ENCODE measurements at places on chromosomes 6 and 20.

GRCh38 chr6:133591275-133591674 lies 297.6 kb upstream of the TCF21 start:
- no peak for DNase-seq

DNA sequence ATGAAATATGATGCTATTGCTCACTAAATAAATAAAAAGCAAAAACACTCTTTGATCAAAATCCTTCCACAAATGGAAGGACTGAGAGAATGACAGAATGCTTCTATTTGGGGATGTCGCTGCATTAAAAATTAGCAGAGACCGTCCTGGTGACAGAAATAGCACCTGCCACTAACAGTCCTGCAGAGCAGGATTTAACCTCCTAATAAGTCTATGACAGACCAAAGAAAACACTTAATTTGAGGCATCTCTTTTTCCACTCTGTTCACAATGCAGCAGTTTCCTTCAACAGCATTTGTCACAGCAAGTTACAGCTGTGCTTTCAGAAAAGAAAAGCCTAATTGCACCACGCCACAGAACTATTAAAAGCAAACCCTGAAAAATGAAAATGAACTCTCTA lies 140.6 kb upstream of the BEND6 start:
- peak; percentile 33 for DNase-seq

DNA sequence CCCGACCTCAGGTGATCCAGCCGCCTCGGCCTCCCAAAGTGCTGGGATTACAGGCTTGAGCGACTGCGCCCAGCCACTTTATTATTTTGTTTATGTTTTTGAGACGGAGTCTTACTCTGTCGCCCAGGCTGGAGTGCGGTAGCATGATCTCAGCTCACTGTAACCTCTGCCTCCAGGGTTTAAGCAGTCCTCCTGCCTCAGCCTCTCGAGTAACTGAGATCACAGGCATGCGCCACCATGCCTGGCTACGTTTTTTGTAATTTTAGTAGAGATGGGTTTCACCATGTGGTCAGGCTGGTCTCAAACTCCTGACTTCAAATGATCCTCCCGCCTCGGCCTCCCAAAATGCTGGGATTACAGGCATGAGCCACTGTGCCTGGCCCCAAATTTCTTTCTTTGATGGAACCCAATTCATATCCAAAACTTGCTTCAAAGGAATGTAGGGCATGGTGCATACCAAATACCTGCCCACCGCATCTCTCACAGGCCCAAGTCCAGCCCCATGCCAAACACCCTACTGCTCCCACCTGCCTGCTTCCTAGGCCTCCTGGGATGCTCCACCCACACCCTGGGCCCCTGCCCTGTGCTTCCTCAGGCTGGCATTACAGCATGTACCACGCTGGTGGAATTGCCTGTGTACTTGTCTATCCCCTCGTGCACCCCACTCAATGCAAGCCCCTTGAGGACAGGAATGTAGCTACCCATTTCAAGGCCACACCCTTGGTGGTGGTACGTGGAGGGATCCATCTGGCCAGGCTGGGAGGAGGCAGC lies 4.9 kb upstream of the HMGA1 start:
- DNase-seq: no peak

DNA sequence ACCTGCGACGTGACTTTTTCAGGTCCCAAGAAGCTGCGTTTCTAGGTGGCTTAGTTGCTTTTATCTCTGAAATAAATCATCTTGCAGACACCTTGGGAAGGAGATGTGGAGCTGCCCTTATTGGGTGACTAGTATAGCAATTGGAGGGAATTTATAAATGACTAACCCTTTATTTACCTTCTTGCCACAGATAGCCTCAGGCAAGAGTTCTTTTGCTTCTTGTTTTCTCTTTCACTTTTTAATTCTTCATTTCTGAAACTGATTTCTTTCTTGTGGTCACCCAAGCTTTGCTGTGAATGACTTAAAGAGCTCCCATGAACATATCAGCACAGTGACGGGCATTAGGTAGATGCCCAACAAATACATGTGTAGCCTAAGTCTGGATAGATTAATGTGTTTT lies 3.0 kb downstream of the ADGRF4 start:
- DNase-seq: peak; percentile 90

DNA sequence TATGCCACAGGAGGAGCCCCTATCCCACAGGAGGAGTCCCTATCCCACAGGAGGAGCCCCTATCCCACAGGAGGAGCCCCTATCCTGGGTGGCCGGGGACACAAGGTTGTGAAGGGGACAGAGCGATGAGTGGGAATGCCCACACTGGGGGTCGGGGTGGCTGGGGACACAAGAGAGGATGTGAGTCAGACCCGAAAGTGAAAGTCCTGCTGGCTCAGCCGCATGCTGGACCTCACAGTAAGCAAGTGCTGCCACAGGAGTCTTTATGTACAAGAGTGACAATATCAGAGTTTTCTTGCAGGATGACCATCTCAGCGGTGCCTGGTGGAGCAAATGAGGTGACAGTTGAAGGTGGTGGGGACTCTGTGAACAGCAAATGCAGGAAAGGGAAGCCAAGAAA lies 93.7 kb downstream of the PSMB1 start:
- DNase-seq: peak; percentile 17

GRCh38 chr6:136501096-136501495 lies 49.1 kb downstream of the MAP7 start:
- no peak for DNase-seq

- DNase-seq: no peak
Observed at GRCh38 chr20:11173916-11174315, 500.1 kb upstream of the JAG1 start.

- no peak for DNase-seq
Observed at GRCh38 chr6:2840749-2841061, 958 bp downstream of the SERPINB1 start.

DNA sequence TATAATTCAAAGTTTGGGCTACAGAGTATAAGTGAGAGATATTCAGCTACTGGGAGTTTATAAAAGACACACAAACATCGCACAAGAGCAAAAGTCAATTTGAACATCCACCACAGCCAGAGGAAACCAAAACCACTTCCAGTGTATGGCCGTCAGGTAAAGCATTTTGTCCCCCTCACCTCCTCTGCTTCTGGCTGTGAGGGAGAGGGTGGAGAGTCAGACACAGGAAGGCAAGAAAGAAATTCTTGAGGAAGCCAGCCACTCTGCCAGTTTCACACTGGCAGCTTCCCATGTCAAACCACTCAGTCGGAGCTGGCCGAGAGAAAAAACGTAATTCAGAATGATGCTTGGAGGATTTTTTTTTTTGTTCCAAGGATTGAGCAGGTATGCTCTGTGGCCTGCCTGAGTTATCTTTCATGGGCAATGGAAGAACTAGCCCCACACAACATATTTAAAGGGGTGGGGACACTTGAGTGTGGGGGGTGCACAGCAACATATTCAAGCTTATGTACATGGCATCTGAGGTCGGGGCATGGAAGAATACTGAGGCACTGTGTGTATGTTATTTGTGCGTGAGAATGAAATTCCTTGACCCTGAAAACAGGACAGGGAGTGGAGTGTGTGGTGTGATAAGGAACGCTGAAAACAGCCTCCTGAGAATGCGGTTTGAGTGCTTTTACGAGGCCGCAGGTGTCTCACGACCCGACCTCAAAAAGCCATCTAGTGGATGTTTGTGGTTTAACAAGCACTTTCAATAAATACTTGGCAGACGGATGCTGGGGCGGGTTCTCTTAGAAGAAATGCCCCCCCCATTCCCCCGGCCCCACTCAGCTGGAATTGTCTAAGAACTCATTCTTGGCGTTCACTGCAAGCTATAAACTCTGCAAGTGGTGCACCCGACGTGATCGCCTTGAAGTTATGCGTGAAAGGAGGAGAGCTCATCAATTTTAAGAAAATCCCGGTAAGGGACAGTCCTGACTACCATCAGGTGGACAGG lies 27.5 kb upstream of the ZBTB22 start:
- DNase-seq: peak; percentile 93

GRCh38 chr20:40508821-40509220 lies 180.2 kb downstream of the MAFB start:
- DNase-seq: no peak

DNA sequence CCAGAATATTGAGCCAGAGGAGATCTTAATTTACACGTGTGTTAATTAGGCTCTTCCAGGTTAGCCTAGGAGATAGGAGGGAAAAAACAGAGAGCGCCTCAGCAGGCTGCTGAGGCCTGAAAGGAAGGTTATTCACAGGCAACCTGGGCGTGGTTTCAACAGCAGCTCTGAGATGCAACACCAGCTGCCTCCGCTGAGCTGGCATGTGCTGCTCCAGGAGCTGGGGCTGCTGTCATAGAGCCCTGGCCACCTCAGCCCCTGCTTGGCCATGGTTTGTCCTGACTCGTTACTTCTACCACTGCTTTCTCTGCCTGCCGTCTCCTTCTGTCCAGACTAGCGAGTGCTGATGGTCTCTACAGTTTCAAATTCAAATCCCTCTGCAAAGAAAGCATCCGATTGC lies 32.4 kb upstream of the RPP40 start:
- DNase-seq: peak; percentile 17

GRCh38 chr6:68636666-68637065 lies 1.6 kb downstream of the ADGRB3 start:
- no peak for DNase-seq

GRCh38 chr6:154638369-154638768 lies 94.8 kb upstream of the SCAF8 start:
- DNase-seq: peak; percentile 22

DNA sequence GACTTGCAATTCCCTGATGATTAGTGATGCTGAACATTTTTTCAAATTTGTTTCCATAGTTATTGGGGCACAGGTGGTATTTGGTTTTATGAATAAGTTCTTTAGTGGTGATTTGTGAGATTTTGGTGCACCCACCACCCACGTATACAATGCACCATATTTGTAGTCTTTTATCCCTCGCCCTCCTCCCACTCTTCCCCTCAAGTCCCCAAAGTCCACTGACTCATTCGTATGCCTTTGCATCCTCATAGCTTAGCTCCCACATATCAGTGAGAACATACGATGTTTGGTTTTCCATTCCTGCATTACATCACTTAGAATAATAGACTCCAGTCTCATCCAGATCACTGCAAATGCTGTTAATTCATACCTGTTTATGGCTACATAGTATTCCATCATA lies 167.3 kb downstream of the MYLK4 start:
- DNase-seq: no peak

DNA sequence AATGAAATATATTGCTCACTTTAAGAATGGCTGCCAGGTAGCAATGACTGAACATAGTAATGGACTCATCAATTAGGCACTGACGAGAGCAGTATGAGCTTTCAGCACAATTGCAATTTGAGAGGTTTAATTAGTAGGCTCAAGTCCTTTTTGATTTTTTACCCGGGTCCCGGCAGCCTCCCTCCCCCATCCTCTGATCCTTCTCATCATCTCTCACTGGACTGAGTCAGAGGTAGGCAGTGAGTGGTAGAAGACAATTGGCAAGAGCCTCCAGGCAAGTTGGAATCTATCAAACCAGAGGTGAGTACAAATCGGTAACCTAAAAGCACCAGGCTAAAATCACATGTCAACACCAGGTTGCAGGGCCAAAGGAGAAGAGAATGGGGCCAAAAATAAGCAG lies 107.9 kb downstream of the DCDC2 start:
- DNase-seq: no peak

GRCh38 chr6:130019326-130020072 lies 1.1 kb downstream of the L3MBTL3 start:
- peak; percentile 19 for DNase-seq

GRCh38 chr6:113402544-113402943 lies 454.6 kb upstream of the MARCKS start:
- no peak for DNase-seq

- no peak for DNase-seq
Observed at GRCh38 chr6:149445573-149445972, 39.2 kb downstream of the ZC3H12D start.

DNA sequence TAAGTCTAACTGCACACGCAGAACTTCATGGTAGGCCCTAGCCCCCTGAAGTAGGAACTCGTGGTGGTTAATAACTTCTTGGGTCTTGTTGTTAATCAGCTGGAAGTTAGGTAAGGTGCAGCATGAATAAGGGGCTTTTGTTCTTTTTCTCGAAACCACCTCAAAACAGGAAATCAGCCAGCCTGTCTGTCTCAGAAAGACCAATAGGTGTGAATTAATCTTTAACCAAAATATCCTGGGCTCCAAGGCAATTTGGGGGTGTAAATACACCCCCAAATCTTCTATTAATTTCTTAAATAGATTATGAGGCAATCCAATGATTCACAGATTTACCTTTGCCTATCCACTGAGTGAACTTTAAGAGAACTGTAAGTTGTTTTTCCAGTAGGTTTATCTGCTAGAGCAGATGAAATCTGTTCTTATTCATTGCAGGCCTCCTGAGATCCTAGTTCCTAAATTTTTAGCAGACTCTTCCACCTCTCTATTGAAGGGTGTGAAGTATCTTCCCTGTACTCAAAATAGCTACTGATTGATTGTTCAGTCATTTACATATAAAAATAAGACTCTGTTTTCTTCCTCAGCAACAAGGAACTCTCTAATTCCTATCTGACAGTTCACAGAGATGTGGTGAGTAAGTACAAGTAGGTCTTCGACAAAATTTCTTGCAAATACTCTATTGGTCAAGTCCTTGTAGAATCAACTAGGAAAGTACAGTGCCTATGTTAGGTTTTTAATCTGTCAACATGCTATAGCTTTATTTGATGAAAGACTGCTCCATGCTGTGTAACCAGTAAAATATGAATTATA lies 427.1 kb upstream of the NOX3 start:
- no peak for DNase-seq

GRCh38 chr6:30158475-30159040 lies 2.5 kb downstream of the TRIM10 start:
- no peak for DNase-seq

- no peak for DNase-seq
Observed at GRCh38 chr20:16314320-16314719, 258.9 kb downstream of the KIF16B start.

DNA sequence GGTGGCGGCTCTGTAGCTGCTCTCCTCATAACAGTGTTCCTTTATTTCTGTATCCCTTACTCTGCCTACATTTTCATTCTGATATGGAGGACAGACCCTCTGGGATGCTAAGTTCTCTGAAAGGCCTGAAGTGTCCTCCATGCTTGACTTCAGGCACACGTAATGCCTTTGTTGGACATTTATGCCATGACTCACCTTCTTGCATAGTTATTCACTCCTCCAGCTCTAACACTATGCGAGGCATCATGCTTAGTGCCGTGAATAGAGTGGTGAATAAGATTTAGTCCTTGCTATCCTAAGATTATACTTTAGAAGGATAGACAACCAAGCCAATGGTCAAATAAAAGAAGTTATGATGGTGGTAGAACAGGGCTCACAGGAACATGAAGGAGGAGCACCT lies 760.9 kb upstream of the FLRT3 start:
- no peak for DNase-seq

DNA sequence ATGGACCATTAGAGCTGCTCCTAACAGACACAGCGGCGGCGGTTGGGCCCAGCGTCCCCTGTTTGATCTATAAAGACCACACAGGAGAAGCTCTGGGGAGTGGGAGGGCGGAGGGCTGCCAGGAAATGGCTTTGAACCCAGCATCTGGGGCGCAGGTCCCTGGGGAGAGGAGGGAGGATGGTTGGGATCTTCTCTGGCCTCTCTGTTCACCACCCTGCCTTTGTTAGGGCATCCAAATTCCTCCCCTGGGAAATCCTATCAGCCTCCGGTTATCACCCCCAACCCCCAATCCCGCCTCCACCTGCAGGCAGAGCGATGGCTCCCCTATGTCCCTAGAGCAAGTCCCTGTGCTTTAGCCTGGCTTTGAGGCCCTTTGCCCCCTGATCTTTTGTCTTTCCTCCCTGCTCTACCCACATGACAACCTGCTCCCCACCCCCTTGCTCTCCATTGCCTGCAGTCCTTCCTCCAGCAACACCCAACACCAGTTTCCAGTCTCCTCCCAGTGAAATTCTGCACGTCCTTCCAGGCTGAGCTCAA lies 7.1 kb downstream of the XKR7 start:
- DNase-seq: no peak

Data from PC-3 (cell line).